GM18507 (cell line): ENCODE measurements at places on chromosomes 7 and 10.

DNA sequence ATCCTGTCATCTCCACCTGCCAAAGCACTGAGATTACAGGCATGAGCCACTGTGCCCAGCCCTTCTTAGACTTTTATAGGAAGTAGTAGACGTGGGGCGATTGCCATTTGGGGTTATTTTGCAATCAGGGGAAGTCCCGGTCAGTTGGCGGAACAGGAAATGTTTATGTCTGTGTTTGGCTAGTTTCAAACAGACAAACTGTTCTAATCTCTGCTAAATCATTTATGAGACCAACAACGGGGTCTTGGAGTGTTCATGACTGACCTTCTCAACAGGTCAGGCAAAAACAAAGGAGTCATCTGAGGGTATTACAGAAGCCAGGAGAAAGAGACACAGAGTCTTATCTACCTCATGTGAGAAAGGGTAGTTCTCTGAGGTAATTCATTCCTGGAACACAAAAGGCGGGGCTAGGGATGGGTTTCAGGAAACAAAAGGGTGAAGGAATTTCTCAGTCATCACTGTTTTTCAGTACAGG is 6.6 kb upstream of the TPK1 start:
- no peak for DNase-seq

DNA sequence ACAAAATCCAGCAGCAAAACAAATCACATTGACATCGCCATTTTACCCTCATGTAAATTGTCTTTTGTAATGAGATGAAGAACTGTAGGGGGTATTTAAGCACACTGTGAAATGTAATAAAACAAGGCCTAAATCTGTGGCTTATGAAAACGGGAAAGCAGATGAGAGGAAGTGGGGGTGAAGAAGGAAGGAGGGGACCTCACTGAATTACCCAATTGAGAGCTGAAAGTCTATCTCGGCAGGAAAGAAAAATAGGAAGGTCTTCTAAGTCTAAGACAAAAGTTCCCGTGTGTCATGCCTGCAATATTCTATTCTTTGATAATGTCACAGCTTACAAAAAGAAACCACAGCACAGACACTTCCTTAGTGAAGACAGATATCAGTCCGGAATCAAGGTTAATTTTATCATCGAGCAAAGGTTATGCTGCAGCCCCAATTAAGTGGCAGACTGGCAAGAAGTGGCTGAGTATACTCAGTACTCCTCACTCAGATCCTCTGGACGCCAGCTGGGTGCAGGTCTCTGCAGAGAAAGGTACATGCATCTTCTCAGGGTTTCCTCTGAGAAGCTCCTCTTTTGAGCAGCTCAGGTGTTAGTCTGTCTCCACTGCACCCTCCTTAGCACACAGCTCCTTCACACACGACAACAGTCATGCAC is 239.7 kb downstream of the FANK1 start:
- DNase-seq, result no peak

DNA sequence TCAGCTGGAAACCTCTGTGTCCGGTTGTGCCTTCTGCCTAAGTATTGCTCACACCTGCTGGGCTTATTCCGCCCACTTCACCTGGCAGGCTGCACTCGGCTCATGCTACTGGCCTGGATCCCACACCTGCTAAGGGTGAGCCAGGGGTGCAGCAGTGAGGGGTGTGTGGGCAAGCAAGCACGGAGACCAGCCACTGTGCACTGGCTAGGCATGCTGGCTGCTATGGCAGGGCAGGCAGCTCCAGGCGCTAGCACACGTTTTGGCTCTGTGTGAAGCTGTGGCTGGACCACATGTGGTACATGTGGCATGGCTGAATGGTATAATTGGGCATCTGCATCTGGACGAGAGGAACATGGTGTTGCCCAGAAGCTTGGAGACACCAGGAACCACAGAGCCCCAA is 940.7 kb downstream of the NRG3 start:
- DNase-seq, result no peak

DNA sequence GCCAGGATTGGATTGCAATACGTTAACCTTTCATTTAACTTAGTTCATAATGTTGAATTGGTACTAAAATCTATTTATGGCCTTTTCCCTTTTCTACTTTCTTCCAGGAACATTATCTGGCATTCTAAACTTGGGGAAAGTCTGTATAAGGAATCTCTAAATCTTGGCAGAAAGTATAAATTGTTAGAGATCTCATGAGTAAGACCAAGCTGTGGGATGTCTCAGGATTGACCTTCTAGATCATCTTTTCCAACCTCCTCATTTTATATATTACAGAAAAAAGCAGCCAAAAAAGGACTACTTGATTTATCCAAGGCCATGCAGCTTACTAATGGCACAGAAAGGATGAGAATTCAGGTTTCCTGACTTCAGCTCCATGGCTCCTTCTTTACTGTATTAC is 598.3 kb downstream of the INHBA start:
- no peak for DNase-seq

- no peak for DNase-seq
Observed at GRCh38 chr10:63522277-63522687, 1.1 kb downstream of the REEP3 start.

DNA sequence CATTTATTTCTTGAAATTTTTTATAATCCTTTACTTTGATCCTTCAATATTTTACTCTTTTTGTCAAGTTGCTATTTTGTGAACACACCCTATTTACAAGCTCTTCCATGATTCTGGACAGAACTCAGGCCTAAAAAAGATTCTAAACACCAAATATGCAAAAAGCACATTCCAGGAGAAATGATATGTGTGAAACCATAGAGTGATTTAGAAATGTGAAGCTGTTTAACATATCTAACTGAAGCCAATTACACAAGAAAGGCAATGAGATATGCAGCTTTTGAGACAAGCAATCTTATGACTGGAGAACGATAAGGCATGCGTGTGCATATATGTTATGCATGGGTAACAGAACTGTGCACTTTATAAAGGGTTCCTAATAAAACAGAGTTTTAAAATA is 243.0 kb downstream of the CACNA2D1 start:
- no peak for DNase-seq

- DNase-seq, result no peak
Observed at GRCh38 chr10:2619916-2620315, 447.4 kb upstream of the PFKP start.

- DNase-seq, result no peak
Observed at GRCh38 chr7:86814661-86815379, 171.1 kb downstream of the GRM3 start.

- no peak for DNase-seq
Observed at GRCh38 chr10:53025172-53025711, 252.7 kb upstream of the MBL2 start.

GRCh38 chr7:70271617-70272081 is 673.4 kb downstream of the AUTS2 start:
- no peak for DNase-seq

DNA sequence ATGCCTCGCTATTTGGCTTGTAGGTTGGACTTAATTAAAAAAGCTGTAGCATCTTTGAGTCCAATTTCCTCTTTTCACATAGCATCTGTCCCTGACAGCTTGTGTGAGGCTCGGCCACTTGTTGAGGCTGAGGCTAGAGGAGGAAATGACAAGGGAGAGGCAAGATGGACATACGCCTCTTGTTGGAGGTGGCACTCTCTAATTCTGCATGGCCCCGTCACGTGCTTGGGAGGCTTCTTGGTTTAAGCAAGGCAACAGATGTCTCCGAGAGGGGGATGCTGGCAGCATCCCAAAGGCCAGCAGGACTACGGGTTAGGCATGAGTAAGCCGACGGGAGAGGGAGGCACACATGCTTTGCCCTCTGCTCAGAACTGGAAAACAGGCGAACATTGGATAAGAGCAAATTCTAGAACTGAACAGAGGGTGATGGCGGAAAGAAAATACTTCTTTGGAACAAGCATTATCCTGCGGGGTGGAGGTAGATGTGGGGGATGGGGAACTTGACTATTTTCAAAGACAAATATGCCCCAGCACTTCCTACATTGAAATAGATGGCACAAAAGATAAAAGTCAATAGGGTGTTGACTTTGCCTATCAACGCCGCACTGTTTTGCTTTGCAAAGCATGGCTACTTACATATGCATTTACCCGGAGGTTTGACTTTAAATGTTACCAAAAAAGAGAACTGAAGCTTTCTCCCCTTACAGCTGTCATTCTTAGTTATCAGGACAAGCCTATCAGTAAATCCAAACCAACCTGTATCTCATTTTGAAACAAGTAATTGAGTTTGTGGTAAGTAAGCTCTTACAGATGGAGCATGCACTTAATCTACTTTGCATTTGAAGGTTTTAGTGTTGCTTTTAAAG is 94.8 kb downstream of the CHN2 start:
- no peak for DNase-seq

- DNase-seq, result no peak
Observed at GRCh38 chr10:78916227-78916626, 152.5 kb upstream of the ZMIZ1 start.

DNA sequence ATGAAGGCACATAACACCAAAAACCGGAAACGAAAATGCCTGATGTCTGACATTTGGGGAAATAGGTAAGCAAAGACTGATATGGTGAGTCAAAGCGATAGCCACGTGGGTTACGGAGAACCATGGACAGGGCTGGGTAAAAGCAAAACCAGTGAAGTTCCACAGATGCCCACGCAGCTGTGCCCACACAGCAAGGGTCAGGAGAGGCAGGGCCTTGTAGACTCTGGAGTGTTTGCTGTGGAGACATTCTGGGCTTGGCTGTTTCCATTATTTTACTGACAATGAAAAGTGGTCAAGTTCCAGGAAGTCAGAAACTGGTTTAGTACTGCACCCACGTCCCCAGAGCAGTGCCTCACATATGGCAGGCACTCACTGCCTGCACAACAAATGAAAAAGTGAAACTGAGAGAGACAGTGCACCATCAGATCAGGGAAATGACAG is 148.7 kb downstream of the ZMYND11 start:
- peak; percentile 65 for DNase-seq

- no peak for DNase-seq
Observed at GRCh38 chr10:99631496-99631895, 11.3 kb upstream of the SLC25A28 start.

- DNase-seq, result no peak
Observed at GRCh38 chr7:28383975-28384374, 28.3 kb upstream of the CREB5 start.

- no peak for DNase-seq
Observed at GRCh38 chr7:141409801-141410329, 141.3 kb upstream of the AGK start.

DNA sequence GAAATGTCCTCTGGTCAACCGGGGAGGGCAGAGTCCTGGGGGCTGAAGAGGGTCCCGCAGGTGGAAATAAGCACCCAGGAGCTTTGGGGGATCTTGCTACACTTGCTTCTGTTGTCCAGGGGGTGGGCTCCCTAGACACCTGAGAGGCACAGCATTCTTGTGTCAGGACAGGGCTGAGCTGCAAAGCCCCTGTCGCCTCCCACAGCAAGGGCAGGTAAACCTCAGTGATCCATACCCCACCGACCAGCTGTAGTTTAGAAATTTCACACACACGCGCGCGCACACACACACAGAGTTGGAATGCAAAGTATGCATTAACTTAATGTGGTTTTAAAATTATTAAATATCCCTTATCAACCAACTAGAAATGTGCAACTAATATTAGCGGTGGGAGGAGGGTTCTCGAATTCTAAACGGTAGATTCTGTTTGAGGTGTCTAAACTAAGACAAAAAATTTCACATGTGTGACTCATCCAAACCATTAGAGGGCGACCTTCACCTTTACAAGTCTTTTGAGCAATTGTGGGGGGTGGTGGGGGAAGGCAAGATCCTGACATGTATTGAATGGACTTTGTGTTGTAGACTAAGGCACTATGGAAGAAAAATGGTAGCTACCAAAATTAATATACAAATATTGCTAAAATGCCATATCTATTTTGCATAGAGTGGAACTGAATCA is 34.3 kb upstream of the PTF1A start:
- DNase-seq, result peak; percentile 36

- no peak for DNase-seq
Observed at GRCh38 chr7:123747620-123748141, 1.1 kb downstream of the WASL start.

DNA sequence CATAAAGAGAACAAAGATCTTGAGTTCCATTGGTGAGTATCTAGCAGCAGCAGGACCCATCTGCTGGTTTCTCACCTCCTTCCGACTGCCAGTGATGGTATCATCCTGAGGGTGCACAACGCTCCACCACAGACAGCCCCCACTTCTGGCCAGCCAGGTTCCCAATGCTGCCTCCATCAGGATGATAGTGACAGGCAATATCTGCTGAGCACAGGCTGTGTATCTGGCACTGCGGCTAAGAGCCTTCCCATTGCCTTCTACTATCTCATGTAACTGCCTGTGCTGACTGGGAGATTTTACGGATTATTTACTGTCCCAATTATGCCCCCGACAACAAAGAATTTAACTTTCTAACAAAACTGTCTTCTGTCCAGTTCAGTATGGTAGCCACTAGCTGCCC is 352.4 kb upstream of the AOAH start:
- no peak for DNase-seq

DNA sequence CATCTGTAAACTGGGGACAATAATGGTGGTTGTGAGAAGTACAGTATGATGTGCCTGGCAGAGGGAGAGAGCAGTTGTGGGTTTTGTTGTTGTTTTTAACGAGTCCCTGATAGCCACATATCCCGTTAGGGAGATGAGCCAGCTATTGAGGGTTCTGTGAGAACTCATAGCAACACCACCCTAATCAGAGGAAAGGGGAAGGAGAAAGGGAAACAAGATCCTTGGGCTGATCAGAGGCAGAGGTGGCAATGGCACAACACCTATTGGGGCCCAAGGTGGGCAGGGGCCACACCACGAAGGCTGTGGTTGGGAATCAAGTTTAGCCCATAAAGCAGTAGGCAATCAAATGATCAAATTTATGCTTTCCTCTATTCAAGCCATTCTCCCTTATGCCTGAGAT is 1.7 kb upstream of the MRPS24 start:
- no peak for DNase-seq

GRCh38 chr10:7027913-7028808 is 382.7 kb downstream of the SFMBT2 start:
- DNase-seq, result no peak

DNA sequence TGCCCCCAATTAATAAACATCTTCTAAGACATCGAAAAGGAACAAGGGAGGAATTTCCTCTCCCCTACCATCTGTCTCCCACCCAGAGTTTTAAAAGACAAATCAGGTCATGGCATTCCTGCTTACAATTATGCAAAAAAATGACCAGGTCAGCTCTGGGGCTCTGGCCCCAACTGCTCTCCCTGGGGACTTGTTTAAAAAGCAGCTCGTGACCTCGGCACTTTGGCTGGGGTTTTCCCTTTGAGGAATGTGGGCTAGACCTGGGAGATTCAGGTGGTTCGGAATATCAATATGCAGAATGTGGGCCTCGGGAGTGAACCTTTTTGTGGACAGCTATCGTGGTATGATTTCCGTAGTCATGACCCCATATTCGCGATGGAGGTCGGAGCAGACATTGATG is 648 bp upstream of the RADIL start:
- DNase-seq, result no peak

DNA sequence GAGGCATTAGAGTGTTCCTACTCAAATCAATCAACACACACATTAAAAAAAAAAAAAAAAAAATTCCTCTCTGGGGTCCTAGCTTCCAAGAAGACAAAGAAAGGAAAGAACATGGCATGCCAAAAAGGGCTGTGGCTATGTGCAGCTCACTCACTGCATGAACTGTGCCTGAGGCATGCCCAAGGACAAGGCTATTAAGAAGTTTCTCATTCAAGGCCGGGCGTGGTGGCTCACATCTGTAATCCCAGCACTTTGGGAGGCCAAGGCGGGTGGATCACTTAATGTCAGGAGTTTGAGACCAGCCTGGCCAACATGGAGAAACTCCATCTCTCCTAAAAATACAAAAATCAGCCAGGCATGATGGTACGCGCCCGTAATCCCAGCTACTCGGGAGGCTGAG is 41.9 kb upstream of the PPP3CB start:
- no peak for DNase-seq

GRCh38 chr10:74880041-74880440 is 53.6 kb downstream of the KAT6B start:
- no peak for DNase-seq

- no peak for DNase-seq
Observed at GRCh38 chr10:13784067-13784466, 197.3 kb downstream of the PRPF18 start.
